ENCODE measurements at places on chromosomes 2 and 18.

DNA sequence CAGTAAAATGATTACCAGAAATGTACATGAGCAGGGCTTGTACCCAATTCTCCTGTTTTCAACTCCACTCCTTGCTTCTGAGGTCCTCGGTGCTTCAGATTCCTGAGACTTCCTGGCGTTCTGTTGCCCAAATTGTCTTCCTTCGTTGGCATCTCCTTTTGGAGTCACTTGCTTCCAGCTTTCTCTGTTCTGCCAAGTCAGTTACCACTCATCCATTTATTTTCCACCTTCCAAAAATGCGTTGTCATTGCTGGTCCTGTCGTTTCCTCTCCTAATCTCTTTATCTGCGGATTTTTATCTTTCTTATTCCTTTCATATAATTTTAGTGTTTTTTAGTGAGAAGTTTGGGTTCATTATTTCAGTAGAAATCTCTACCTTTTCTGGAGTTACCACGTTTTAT lies 18.5 kb upstream of the EFR3B start:
- DNase-seq = no peak

DNA sequence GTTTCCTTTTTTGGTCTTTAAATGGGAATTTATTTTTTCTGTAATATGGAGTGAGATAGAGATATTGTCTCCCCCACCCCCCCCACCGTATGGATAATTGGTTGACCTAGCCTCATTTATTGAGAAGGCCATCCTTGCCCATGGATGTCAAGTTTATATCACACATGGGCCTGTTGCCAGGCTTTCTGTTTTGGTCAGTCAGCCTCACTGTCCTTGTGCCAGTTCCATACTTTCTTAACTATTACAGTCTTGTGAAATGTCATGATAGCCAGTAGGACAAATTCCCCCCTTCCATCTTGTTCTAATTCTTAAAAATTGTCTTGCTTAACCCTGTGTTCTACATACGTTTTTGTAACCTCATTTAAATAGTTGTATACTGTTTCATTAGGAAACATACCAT lies 12.5 kb downstream of the BABAM2 start:
- DNase-seq = no peak

- no peak for DNase-seq
These were observed 191.7 kb upstream of the ALKAL2 start for GRCh38 chr2:479490-480176.

GRCh38 chr18:27599202-27599829 lies 414.2 kb upstream of the CHST9 start:
- DNase-seq = no peak

DNA sequence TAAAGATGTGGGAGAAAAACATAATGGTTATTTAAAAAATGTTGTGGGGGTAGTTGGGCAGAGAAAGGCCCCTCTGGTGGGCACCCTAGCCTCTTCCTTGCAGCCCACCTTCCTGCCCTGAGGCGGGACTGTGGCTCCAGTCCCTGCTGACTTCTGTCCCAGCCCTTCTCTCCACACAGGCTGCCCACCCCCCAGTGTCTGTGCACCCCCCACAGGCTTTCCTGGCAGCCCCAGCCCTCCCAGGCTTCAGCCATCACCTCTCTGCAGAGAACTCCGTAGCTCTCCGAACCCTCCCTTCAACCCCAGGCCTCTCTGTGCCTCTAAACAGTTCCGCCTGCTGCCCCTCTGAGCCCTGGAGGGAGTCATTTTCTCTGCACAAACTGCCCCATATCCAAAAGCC lies 75.4 kb downstream of the DYSF start:
- DNase-seq = no peak

DNA sequence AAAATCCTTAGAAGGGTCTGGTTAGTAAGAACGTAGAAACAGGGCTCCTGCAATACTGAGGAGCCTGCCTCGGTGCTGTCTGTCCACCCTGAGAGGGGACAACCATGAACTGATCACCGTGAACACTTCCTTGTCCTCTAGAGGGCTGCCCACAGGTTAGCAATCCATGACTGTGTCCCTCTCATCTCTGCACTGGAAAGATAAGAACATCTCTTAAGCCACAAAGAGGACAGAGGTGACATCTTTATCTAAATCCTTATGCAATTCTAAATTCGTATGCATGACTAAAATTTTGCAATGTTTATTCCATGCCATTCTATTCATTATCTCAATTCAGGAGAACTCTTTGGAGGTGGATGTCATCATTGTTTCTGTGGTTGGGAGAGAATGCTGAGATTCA lies 12.8 kb downstream of the EFR3B start:
- DNase-seq = no peak

DNA sequence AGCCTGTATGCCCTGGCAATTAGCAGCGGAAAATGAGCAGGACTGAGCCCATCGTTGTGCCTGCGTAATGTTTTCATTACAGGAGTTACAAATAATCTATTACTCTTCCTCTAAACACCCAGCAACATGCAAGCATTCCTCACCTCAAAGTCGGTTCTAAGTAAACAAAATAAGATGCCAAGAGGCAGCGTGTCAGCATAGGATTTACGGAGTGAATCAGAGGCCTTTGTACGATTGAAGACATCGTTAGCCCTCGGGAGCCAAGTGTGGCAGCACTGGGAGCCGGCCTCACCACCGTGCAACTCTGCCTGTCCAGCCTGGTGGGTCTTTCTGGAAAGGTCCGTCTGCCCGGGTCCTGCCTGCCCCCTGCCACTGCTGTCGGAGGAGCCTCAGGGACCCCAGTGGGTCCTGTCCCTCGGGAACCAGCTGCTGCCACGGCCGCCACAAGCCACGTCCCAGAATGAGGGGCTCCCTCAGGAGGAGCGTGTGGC lies 80.1 kb upstream of the CTDP1 start:
- DNase-seq = no peak

GRCh38 chr2:173359231-173359630 lies 4.6 kb downstream of the CDCA7 start:
- DNase-seq = no peak

GRCh38 chr2:20456636-20457426 lies 10.0 kb downstream of the RHOB start:
- DNase-seq = no peak

- no peak for DNase-seq
These were observed 301.6 kb downstream of the SLC8A1 start for GRCh38 chr2:40150266-40150665.

DNA sequence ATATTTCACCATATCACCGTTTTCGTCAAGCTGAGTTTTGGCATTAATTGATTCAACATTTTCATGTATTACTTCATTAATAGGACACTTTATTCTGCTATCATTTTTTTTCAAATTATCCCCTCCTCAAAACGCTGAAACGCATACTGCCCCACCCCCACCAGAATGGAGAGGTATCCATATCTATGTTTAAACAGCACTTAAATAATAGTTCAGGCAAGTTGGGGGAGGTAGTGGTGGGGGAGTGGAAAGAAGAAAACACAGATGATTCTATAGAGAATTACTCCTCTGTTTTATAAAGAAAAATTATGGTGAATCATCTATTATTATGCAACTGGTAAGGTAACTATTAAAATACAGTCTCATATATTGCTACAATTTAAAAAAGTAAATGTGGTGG lies 314.4 kb upstream of the ZEB2 start:
- DNase-seq = no peak

- no peak for DNase-seq
These were observed 23.4 kb downstream of the SNTG2 start for GRCh38 chr2:974054-974453.

GRCh38 chr18:79739440-79739778 lies 58.3 kb upstream of the KCNG2 start:
- no peak for DNase-seq

DNA sequence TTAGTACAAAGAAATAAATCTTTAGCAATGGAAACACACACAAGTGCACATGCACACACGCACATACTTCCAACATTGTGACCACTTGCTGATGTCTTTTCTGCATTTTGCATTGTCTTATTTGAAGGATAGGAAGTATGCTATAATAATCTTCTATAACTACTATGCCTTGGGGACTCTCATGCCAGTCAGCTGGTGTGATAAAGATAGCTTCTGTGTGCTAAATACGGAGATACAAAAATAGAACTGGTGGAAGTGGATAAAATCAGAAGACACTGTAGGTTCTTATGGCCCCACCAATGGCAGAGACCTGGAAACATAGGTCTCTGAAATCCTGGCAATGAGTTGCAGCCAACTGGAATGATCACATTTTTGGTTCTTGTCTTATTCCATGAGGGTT lies 31.5 kb upstream of the RASGRP3 start:
- no peak for DNase-seq

DNA sequence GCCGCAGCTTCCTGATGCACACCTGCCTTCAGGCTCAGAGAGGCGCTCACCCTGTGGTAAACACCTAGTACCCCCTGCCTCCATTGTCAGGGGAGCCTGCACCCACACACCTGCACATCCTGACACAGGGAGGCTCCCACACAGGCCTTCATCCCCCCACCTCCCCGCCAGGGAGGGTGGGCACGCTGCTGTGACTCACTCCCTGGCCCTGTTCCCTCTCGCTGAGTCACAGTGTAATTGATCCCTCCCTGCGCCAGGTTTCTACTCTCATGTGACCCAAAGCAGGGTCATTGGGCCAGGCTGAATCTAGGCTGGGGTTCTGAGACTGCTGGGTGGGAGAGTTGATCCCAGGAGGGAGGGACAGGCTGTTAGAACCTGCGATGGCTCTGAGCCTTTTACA lies 8.5 kb upstream of the CELF4 start:
- no peak for DNase-seq

DNA sequence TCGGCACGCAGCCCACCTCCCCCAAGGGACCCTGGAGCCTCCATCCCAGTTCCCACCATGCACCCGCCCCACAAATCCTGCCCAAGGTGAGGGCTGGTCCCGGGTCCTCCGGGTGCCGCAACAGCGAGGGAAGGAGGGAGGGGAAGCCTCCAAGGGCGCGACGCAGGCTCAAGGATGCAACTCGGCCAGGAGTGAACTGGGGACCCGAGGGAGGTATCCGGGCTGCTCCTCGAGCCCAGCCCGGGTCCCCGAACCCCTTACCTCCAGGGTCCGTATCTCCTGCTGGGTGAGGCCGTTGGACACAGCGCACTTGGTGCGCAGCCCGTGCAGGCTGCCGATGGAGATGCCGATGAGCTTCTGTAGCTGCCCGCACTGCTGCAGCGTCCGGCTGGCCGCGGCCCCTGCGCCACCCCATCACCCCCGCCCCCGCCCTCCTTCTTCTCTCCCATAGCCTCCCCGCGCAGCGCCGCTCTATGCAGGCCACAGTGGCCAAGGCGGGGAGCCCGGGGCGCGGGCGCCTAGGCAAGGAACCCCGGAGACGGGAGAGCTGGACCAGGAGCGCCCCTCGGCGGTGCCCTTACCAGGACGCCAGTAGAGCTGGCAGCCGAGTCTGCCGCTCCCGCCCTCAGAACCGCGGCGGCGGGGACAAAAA lies 124.1 kb downstream of the ANKRD30BL start:
- no peak for DNase-seq

Data from stimulated activated CD8-positive, alpha-beta memory T cell treated with anti-CD3 and anti-CD28 coated beads, Interleukin-15, amount 100 ng/mL, for 24 hours (primary cell).